Stimulated activated CD4-positive, alpha-beta T cell treated with anti-CD3 and anti-CD28 coated beads, Interleukin-12 subunit alpha, Interleukin-12 subunit beta, amount 100 ng/mL, for 24 hours (primary cell): ENCODE measurements at places on chromosomes 2 and 18.

- DNase-seq = no peak
These were observed 142.0 kb downstream of the TSN start for GRCh38 chr2:121897335-121897970.

GRCh38 chr2:218962859-218963492 lies 3.5 kb downstream of the CDK5R2 start:
- no peak for DNase-seq

- no peak for DNase-seq
These were observed 3.5 kb downstream of the YES1 start for GRCh38 chr18:808502-808901.

DNA sequence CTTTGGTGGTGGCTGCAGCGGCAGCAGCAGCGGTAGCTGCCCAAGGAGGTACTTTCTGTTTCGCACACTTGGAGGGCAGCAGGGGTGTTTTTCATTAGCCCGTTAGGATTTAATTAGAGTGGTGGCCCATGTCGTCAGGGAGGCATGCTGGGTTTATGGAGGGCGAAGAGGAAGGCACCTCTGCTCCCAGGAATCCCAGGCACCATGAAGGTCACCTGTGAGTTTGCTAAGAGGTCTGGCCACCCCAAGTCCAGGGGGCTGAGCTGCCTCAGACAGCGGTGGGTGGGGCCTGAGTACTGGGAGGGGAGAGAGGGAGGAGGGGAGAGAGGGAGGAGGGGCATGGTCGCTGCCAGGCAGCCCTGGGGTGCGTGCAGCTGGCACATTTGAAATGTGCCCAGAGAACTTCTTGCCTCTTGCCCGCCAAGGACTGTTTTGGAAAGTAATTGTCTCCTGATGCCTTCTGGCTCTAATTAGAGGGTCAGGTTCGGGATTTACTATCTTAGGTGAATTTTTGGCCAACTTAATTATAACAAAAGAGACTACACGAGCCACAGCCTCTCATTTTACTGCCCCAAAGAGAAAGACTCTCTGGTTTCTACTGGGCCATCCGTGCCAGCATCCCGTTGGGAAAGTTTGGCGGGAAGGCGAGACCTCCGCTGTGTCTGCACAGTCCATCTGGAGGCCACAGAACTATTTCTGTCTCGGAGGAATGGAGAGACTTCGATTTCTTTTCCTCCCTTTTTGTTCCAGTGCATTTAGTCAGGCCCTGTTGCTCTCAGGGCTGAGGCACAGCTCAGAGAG lies 62.0 kb downstream of the GLI2 start:
- DNase-seq = no peak

DNA sequence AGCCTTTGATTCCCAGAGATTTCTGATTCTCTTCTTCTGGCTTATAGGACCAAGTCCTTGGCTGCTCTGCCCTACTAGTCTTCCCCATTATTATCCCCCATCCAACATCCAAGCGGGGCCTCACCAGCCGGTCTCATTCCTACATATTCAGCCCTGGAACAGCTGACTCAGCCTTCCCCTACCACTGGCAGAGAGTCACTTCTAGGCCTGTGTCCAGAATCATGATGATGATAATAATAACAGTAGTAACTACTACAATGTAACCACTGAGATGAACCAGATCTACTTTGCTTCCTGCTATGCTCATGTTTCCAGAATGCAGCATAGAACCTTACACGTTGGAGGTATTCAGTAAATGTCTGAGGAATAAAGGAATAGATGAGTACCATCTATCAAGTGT lies 295.2 kb downstream of the SRBD1 start:
- no peak for DNase-seq

DNA sequence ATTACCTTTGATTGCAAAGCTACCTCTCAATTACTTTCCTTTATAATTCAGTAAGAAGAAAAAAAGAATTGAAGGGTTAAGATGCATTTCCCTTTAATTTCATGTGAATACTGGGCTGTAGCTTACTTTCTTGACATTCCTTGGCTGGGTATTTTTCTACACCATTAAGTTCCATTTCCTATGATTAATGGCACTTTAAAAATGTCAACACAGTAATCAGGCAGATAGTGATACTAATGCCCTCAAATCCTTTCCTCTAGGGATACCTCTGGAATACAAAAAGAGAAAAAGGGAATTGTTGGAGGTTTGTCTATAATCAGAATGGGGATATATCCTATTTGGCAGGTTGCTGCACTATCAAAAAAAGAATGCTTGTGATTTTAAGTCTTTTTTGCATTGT lies 216.9 kb downstream of the SRBD1 start:
- no peak for DNase-seq

GRCh38 chr18:73979742-73980141 lies 167.9 kb downstream of the FBXO15 start:
- no peak for DNase-seq

- no peak for DNase-seq
These were observed 67.4 kb downstream of the BIN1 start for GRCh38 chr2:127039387-127040031.

DNA sequence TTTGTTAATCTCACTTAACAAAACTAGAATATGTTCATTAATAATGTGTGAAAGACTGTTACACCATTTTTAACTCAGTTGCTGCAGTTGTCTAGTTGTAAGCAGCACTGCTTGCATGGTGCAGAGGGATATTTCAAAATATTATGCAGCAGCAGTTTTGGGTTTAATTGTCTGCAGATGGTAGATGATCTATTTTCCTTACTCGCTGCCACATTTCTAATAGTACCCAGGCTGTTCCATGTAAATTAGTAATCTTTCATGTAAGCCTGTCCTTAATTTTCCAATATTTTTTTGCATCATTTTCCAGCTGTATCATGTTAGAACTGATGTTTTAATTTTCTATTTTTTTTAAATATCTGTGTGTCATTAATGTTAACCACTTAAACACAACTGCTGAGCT lies 488.1 kb upstream of the RAB12 start:
- no peak for DNase-seq

DNA sequence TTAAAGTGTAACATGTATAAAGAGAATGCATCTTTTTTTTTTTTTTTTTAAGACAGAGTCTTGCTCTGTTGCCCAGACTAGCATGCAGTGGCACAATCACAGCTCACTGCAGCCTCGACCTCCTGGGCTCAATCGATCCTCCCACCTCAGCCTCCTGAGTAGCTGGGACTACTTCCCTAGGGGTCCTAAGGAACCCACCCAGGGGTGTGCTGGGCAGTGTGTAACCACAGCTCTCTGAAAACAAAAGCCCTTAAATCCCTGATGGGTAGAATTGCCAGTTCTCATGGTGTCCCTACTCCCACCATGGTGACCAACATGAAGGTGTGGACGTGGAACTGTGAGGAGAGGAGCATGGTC lies 105.6 kb upstream of the ST3GAL5 start:
- no peak for DNase-seq

DNA sequence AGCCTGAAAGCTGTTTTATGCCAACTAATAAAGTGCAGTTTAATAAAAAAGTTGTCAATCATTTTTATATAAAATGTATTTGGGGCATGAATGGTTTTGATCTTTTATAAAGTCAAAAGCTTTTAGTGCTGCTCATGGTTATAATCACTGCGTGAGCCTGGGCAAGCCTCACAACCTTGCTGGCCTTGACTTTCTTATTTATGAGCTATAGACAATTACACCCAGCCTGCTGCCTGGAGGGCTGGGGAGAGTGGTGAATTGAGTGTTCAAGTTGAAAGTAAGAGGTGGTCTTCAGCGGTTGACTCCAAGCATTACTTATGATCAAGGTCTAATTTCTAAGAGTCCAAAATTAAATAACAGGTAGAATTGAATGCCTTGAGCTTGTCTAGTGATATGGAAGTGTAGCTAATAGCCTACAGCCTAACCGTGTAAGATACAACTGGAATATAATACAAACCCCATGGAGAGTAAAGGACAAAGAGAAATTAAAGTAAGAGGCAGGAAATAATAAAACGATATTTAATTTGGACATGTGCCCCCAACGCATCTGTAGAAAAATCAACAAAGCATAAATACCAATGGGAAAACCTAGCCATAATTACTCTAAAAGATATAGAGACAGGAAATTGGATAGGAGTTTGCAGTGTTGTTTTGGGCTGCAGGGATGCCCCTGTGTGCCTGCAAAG lies 106.0 kb upstream of the CYP1B1 start:
- DNase-seq = no peak

DNA sequence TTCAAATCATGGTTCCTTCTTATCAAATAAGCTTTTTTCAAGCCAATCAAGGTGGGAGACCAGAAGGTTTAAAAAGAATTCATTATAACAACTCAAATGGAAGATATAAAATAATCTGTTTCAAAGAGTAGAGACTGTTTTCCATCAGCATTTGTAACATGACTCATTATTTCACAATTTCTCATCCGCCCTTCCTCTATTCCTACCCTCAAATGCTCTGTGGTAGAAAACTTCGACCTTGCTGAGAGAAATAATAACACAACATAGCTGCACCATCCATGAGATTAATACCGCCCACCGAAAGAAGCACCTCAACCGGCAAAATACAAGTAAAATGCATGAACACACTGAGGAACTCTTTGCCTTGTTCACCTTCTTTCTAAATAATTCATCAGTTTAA lies 2039.2 kb upstream of the CELF4 start:
- no peak for DNase-seq

DNA sequence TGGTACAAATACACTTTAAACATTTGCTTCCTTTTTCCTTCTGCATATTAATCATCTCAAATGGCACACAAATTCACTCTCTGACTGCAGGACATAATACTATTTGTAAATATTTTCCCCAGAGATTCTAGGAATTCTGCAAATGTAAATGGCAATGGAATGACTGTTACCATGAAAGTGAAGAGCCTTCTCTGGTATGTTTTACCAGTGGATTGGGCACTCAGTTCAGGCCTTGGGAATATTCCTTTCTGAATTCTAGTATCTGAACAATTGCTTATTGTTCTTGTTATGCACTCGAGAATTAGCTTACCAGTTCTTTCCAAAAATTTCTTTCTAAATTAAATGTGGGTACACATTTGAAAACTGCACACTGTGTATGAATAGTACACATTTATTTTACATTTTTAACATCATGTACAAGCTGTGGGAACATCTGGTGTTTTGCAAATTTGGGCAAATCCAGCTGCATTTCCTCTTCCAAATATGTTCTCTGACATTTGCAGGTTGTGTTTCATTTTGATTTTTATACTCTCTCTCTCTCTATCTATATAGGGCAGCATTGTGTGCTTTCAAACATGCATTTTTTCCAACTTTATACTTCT lies 289.1 kb downstream of the NBAS start:
- no peak for DNase-seq

DNA sequence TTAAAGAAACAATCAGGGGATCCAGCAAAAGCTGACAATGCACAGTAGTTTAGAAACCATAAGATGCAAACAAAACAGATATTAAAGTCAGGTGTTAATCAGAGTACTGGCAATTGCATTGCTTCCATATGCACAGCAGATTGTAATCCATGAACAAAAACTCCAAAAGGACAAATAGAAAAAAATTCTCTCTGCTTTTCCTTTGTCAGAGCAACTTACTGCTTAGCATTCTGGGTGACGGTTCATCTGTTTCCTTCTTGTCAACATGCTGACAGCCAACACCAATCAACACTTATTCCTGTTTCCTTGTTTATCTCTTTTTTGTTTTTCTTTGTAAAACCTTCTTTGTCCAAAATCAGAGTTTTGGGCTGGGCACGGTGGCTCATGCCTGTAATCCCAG lies 473.1 kb downstream of the XIRP2 start:
- no peak for DNase-seq

DNA sequence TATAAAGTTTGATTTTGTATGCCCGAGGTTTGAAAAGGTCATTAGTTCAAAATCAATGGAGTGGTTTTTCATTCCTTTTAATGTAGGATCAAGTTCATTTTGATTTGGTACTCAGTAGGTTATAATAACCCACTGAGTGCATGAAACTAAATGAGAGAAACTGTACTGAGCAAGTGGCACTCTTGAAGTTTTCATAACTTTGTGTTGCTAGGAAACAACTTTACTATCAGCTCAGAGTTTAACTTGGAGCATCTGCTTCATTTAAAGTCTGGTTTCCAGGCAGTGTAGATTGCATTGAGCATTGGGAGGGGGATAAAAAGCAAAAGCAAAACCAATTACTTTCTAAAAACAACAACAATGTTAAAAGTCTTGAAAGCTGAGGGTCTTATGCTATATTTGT lies 1361.6 kb upstream of the CHAC2 start:
- DNase-seq = no peak
